ENCODE measurements at places on chromosomes 3 and 15.

DNA sequence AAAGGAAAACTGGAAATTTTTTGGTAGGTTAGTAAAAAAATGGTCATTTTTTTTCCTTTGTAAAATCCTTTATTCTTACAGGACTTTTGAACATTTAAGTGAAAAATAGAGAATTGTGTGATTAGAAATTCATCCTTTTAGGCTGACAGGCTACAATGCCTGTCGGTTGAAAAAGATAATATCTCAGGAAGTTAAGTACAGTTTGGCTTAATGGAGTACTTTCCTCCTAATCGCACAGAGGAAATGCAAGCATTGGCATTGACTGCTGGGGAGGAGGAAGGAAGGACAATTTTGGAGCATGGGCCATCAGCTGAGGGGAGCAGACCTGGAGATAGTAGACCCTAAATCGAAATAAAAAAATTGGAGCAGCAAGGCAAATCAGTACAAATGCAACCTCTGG, 135.1 kb upstream of the ICE2 start:
- DNase-seq: no peak
- H3K27ac ChIP-seq: no peak overlapping the region
- no peak overlapping the region for H3K4me3 ChIP-seq
- H3K27me3 ChIP-seq: peaks cover 12% of the 10 kb centered on the region
- peaks cover 13% of the 10 kb centered on the region for H3K4me1 ChIP-seq
- H3K36me3 ChIP-seq: no peaks in the 10 kb centered on the region

GRCh38 chr3:176349706-176350105, 847.6 kb downstream of the TBL1XR1 start:
- H3K36me3 ChIP-seq: no peaks in the 10 kb centered on the region
- H3K4me1 ChIP-seq: no peaks in the 10 kb centered on the region
- no peak overlapping the region for H3K4me3 ChIP-seq
- H3K27me3 ChIP-seq: no peaks in the 10 kb centered on the region
- DNase-seq: no peak

- H3K36me3 ChIP-seq: no peaks in the 10 kb centered on the region
- no peak for DNase-seq
- H3K27ac ChIP-seq: no peak overlapping the region
- no peak overlapping the region for H3K4me3 ChIP-seq
These were observed 551.2 kb upstream of the CCDC54 start for GRCh38 chr3:106825962-106826605.

- H3K36me3 ChIP-seq: no peaks in the 10 kb centered on the region
- no peaks in the 10 kb centered on the region for H3K4me1 ChIP-seq
- no peak overlapping the region for H3K4me3 ChIP-seq
- no peaks in the 10 kb centered on the region for H3K27me3 ChIP-seq
- DNase-seq: peak; percentile 18
These were observed 16.0 kb downstream of the ANKRD63 start for GRCh38 chr15:40266828-40267304.

GRCh38 chr3:139751789-139752188, 74.0 kb upstream of the NMNAT3 start:
- no peak overlapping the region for H3K27ac ChIP-seq
- H3K27me3 ChIP-seq: no peaks in the 10 kb centered on the region
- H3K36me3 ChIP-seq: no peaks in the 10 kb centered on the region
- no peak overlapping the region for H3K4me3 ChIP-seq
- DNase-seq: no peak

GRCh38 chr3:60048447-60048848, 998.6 kb upstream of the CFAP20DC start:
- DNase-seq: peak; percentile 72
- peak overlapping the region; percentile 34 for H3K4me3 ChIP-seq
- no peaks in the 10 kb centered on the region for H3K27me3 ChIP-seq
- H3K36me3 ChIP-seq: peaks cover 30% of the 10 kb centered on the region

All from activated CD8-positive, alpha-beta T cell treated with anti-CD3 and anti-CD28 coated beads for 36 hours (primary cell).